ENCODE measurements at places on chromosomes 16 and 17.

GRCh38 chr17:39920218-39921210, 2.1 kb upstream of the GSDMB start:
- DNase-seq, result no peak

GRCh38 chr16:6684076-6684673, 648.5 kb upstream of the RBFOX1 start:
- no peak for DNase-seq

DNA sequence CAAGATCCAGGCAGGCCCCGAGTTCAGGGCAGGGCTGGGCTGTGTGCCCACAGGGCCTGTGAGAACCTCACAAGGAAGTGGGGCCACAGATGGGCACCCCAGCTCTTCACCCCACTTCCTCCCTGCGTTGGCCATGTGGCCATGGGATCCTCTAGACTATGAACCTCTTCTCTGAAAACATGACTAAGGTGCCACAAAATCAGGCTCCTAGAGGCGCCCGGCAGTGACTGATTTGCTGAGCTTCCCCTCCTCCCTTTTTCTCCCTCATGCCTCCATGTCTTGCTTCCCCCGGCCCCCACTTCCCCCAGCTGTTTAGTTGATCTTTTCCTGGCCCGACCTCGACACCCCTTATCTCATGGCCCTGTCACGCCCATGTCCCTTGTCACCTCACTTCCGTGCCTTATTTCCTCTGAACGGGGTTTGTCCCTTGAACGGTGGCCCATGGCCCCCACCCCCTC, 87.1 kb downstream of the KCNJ12 start:
- no peak for DNase-seq

DNA sequence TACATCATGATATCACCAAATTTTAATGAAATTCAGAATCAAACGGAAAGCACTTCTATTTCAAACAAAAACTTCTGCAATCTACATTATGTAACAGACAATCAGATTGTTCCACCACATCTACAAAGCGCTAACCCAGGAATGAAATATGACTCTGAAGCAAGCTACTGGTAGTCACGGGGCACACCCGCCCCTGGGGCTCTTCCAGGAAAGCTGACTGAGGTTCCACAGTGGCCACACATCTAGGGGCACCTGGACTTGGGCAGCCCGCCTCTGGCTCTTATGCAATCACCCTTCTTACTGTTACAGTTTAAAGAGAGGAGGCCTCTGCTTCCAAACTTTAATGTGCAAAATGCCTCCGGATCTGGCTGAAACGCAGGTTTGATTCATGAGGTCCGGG, 27.5 kb downstream of the ZCCHC14 start:
- DNase-seq, result peak; percentile 77

GRCh38 chr17:65017207-65017774, 39.2 kb downstream of the GNA13 start:
- DNase-seq, result no peak

DNA sequence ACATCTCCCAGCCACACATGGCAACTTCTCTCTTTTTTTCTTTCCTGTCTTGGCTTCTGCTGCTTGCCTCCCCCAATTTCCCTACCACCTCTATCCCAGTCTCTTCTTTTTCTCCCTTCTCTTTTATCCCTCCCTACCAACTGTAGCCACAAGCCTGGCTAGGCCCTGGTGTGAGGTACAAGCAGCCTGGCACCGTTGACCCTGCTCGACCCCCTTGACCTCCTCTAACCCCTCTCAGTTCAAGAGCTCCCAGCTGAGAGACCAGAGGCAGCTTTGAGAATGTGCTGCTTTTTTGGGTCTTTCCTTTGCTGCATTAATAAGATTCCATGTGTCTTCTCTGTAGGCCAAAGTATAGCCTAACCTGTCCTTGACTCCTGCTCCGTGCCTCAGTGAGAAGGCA, 32.3 kb downstream of the B9D1 start:
- no peak for DNase-seq

DNA sequence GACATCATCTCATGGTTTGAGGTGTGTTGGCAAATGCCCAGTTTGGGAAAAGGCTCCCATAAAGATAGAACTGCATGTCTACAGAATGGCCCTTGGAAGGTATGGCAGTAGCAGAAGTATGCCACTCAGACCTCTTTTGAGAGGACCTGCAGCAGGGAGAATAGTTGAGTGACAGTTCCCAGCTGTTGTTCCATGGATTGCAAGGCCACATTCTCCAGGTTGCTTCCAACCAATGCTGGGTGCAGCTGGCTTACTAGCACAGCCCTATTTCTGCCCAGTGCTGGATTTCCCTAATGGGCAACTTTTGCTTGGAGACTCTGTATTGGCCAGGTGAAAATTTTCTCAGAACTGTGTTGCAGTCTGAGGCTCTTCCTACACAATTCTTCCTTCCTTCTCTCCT, 266.2 kb downstream of the UTP18 start:
- DNase-seq, result no peak

DNA sequence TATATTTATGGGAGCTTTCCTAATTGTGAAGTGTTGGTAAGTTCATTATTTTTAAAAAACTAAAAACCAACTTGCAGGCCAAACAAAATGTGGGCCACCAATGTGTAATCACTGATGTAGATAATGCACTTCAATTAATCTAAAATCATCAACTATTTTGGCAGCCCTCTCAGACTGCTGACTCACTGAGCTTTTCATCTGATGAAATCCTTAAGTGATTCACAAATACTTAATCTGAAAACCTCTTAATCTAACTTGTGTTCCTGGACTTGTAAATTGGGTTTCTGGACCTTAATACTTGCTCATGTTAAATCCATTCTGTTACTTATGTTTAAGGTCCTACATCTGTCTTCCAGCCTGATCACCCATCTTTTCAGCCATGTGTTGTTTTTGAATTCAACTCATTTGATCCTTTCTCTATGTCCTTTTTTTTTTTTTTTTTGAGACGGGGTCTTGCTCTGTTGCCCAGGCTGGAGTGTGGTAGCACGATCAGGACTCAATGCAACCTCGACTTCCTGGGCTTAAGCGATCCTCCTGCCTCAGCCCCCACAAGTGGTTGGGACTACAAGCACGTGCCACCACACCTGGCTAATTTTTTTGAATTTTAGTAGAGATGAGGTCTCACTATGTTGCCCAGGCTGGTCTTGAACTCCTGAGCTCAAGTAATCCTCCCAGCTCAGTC, 39.0 kb downstream of the PRKCB start:
- DNase-seq, result no peak

DNA sequence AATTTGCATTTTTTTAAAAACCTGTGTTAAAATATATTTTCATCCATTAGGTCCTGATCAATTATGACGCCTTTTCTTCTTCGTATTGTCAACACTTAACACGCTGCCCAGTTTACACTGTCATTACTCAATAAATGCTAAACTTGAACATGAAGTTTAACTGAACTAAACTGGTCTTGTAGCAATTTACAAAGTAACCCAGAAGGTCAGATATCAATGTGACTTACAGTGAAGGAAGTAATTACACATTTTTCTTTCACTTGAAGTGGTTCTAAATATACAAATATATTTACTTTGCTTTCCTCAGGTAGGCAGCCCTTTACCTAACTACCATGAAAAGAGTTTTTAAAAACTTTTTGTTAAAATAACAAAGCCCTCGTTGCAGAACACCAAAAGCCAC, 256.5 kb upstream of the AXIN2 start:
- no peak for DNase-seq

DNA sequence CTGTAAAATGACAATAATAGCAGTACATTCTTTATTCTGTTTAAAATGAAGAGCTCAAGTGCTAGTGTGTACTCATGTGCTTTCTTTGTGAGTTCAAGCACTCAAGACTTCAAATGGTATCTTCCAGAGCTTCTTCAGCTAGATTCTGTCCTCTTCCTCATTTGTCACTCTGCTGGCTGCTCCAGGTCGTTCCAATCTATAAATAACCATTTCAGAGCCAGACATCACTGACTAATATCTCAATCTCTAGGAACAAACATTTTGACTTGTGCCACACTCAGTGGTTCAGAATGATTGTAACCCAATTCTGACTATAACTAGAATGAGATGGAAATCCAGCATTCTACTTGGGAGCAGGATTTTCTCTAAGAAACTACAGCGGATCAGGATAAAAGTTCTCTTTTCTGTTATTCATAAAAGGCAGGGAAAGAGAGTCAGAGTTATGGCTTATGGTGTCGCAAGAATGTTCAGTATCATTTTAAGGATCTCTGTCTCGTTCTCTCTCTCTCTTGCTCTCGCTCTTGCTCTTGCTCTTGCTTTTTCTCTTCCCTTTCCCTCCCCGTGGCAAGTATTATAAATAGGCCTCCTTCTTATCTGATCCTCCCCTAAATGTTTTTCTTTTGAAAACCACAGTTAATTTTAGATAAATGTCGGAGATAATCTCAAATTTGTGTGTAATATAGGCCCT, 116.3 kb upstream of the MAF start:
- DNase-seq, result no peak

DNA sequence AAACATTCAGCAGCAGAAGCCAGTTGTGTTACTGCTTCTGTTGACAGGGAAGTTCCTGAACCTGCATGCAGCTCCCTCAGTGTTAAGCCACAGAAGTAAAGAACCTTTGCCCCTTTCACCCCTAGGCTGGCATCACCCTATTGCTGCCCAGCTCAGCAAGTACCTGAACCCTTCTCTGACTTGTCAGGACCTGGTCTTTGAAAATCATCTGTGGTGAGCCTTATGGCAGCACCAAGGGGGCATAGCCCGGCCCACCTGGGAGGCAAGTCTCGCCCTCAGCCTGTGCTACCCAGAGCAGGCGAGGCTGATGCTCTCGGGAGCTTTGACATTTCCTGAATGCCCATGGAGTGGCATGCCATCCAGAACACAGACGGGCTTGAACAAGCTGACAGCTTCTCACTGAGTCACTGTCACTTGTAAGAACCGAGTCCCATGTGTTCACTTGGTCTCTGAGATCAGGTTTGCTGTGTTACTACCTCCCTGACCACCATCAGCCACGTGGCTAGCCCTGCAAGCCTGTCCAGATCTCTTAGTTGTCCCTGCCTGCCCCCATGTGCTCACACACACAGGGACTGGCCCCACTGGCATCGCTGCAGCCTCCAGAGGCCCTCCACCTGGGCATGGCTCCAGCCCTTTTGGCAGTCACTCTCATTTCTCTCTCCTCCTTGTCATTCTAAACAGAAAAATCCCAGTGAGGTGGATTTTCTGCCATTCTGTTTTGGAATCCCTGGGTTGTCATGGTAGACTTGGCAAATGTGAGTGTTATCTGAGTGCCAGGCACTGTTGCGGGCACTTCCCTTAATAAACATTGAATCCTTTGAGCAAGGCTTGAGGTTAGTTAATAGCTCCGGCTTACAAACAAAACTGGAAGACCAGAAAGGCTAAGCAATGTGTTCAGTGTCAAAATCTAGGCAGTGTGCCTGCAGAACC, 2.9 kb upstream of the CARMIL2 start:
- peak; percentile 73 for DNase-seq

- DNase-seq, result no peak
Measured at GRCh38 chr17:2262135-2262587, 41.4 kb downstream of the SMG6 start.

DNA sequence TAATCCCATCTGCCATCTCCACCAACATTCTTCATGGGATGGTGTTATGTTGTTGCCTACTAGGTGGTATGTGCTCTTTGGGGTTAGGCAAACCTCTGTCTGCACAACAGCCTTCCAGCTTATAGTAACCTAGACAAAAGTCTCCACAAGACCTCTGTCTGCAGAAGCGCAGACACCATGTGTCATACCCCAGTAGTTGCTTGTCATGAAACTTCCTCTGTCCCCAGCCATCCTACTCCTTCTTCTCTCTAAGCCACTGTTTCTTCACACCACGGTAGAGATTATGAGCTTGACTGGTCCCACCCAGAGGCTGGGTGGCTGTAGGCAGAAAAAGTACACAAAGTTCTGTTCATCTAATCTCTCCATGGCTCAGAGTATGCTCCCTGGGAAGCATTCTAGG, 100.3 kb downstream of the MAF start:
- DNase-seq, result no peak

GRCh38 chr17:81841866-81842265, 7.0 kb upstream of the PPP1R27 start:
- no peak for DNase-seq

DNA sequence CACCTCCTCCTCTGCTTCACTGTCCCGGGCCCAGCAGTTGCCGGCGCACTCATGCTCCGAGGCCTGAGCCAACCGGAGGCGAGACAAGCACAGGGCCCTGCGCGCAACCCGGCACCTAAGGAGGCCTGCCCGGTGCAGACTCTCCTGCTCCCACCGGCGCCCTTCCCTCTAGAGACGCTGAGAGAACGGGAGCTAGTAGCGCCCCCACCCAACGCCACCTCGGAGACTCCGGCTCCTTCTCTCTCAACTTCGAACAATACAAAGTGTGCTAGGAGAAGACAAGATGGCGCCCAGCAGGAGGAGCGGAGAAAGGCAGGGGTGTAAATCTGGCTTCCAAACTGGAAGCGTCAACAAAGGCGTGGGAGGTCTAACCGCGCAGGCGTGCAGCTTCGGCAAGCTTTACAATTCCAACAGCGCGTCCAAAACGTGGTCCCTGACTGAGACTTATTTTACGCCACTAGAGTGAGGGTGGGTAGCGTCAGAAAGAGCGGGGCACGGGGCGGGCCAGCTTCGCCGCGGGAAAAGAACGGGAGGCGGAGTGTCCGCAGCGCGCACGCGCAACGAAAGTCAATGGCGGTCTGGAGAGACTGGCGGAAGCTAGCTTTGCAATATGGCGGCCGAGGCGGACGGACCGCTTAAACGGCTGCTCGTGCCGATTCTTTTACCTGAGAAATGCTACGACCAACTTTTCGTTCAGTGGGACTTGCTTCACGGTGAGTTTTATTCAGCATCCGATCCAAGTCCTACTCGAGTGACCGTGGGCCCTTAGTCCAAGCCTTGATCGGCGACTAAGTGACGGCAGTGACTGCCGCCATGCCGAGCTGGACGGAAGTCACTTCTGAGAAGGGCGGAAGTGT, at the start of gene MPDU1:
Gene MPDU1, plus strand, starts transcription at position 600 of the 857 bp plus-strand sequence. Its CDS starts 11 bp downstream, at position 611.
- DNase-seq, result peak; percentile 97

DNA sequence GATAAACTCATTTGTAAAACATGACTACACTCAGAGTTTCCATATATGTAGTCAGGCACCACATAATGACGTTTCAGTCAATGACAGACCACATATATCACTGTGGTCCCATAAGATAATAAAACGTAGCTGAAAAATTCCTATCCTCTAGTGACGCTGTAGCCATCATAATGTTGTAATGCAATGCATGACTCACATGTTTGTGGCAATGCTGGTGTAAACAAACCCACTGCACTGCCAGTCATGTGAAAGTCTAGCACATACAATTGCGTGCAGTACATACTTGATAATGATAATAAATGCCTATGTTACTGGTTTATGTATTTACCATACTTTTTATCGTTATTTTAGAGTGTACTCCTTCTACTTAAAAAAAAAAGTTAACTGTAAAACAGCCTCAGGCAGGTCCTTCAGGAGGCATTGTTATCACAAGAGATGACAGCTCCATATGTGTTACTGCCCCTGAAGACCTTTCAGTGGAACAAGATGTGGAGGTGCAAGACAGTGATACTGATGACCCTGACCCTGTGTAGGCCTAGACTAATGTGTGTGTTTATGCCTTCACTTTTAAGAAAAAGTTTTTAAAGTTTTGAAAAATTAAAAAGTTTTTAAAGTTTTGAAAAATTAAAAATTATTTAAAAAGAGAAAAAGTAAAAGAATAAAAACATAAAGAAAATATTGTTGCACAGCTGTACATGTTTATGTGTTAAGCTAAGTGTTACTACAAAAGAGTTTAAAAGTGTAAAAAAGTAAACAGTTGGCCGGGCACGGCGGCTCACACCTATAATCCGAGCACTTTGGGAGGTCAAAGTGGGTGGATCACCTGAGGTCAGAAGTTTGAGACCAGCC, 9.0 kb downstream of the STAT5B start:
- DNase-seq, result no peak
